ENCODE measurements at places on chromosomes 6 and 20.
A peak's percentile ranks its signal among the peaks of the same experiment; 100 is the strongest.

DNA sequence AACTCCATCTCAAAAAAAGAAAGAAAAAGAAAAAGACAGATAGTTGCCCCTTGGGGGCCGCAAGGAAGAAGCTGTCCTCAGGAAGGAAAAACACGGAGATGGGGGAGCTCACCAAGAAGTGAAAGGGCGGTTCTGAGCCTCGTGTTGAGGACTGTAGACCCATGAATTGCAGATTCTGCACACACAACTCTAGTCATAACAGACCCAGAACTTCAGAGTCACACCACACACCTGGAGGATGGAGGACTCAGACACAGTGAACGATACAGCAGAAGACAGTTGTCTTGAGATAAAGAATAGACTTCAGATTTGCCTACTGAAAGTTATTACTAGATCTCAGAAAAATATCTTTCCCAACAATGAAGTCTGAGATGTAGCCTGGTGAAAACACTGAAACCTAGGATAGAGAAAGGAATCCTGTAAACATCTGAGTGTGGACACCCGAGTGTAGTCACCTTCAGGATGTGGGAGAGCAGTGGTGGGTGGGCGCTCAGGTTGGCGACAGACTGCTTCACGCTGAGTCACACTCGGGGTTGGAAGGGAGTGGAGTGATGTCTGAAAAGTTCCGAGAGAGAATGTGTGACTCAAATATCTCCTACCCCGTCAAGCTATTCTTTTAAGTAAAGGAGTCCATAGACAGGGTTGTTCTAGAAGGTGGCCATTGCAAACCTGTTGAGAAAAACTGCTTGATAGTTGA, 88.1 kb downstream of the MAP3K4 start:
- DNase-seq, result no peak

- DNase-seq, result no peak
Measured at GRCh38 chr20:40648210-40649072, 40.6 kb downstream of the MAFB start.

DNA sequence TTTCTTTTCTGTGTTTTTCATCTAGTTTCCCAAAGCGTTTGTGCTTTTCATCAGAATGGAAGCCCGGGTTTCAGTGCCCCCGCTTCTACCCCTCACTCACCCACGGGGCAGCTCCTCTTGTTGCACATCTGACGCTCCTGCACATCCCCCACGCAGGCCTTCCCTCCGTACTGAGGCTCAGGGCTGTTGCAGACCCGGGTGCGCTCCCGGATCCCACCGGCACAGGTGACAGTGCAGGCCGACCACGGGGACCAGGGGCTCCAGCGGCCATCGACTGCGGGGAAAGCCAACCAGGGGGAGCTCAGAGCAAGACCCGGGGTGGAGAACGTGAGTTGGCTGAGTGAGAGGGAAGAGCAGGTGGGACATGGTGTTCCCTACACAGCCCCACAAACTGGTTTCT, 19.0 kb downstream of the THBS2 start:
- no peak for DNase-seq

GRCh38 chr6:166301611-166302529, 6.3 kb downstream of the PRR18 start:
- no peak for DNase-seq

GRCh38 chr6:136757150-136757549, 35.1 kb downstream of the MAP3K5 start:
- no peak for DNase-seq

- DNase-seq, result peak; percentile 26
Measured at GRCh38 chr6:119077643-119078375, 655 bp downstream of the FAM184A start.

DNA sequence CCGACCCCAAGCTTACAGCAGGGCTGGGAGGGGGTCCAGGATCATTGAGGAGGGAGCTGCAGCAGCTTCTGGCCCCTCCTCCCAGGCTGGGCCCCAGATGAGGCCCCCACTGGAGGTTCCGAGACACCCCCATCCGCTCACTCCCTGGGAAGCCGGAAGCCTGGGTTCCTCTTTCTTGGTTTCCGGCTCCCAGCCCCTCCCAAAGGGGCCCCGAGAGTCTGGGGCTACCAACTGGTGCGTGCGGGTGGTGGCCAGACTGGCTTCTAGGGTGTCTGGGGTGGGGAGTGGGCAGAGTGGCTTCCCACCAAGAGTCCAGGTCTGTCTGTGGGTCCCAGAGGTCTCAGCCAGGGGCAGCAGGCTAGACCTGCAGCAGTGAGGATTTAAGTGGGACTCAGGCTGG, 2.2 kb downstream of the RGS19 start:
- peak; percentile 75 for DNase-seq

DNA sequence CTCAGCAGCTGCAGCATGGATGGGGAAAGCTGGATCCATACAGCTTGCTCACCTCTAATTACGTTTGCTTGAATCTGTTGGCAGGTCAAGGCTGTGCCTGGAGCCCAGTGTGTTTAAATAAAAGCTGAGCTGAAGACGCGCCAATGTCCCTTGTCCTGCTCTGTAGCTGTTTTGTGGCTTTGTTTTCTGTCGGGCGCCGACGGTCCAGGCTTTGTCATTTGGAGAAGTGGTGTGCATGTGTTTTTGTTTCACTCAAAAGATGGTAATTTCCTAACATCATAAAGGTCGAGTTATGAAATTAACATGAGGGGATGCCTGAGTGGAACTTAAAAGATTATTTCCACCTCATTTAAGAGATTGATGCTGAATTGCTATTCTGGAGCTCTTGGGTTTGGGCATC, 107.6 kb downstream of the SLC24A3 start:
- no peak for DNase-seq

- DNase-seq, result no peak
Measured at GRCh38 chr6:89286516-89286915, 28.6 kb downstream of the GABRR2 start.

GRCh38 chr6:68008445-68008844, 626.6 kb upstream of the ADGRB3 start:
- DNase-seq, result peak; percentile 21

- DNase-seq, result peak; percentile 83
Measured at GRCh38 chr6:37102299-37103168, 67.4 kb upstream of the PIM1 start.

DNA sequence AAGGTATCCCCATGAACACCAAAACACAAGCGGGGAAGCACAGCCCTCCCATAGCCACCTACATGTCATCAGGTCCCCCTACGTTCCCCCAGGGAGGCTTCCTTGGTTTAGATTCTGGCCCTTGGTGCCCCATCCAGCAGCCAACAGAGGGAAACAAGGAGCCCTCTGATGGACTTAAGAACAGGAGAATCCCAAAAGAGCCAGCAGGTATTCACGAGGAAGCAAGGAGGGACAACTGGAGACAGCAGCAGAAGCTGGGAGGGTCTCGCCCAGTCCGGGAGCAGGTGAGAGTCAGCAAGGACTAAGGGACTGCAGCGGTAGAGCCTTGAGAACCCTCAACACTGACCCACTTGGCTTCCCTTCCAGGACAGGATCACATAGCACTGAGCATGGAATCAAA, 58.4 kb upstream of the TOP1 start:
- no peak for DNase-seq

DNA sequence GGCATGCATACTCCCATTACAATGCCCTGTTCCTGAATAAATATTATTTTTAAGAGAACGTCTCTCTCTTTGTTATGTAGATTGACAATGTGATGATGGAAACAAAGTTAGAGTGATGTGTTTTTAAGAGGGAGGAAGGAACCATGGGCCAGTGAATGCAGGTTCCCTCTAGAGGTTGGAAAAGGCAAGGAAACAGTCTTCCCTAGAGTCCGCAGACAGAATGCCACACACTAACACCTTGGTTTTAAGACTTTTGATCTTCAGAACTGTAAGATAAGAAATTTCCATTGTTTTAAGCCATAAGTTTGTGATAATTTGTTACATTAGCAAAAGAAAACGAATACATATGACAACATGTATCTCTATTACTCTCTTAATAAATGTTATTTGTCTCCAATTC, 4.7 kb upstream of the CENPW start:
- DNase-seq, result no peak

DNA sequence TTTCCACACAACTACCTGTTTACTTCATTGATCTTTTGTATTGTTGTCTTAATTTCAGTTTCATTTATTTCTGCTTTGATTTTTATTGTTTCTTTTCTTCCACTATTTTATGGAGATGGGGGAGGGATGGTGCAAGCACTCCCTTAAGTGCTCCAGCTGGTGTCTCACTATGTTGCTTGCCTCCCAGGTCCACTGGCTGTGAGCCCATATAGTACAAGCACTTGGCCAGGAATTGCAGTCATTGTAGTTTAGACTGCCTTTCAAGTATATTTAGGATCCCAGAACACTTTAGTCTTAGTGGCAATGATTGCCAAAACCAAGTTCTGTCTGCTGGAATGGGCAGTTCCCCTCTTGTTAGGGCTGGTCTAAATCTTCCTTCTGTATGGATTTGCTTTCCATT, 34.9 kb upstream of the MAN1A1 start:
- DNase-seq, result no peak

GRCh38 chr20:63442100-63442493, 30.4 kb downstream of the KCNQ2 start:
- DNase-seq, result peak; percentile 71

DNA sequence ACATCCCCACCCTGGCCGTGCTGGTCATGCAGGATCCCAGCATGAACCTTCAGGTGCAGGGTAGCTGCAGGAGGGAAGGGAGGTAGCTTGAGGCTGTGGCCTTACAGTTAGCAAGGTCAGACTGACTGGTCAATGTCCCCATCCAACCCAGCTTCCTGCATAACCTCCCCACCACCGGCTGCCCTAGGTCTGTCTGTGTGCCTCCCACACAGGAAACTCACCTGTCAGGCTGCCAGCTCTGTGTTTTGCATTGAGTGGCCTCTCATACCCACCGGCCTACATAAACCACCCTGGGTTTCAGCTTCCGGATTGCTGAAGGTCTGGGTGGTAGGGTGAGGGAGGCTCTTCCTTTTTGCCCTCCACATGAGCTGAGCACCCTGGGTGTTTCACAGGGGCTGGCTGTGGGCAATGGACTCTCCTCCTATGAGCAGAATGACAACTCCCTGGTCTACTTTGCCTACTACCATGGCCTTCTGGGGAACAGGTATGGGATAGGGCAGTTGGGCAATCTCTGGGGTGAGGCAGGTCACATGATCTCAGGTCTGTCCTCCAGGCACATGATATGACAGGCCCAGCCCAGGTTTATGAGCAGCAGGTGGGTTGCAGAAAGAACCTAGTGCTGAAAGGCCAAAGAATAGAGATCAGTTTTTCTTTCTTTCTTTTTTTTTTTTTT, 1.8 kb downstream of the CTSA start:
- DNase-seq, result no peak

DNA sequence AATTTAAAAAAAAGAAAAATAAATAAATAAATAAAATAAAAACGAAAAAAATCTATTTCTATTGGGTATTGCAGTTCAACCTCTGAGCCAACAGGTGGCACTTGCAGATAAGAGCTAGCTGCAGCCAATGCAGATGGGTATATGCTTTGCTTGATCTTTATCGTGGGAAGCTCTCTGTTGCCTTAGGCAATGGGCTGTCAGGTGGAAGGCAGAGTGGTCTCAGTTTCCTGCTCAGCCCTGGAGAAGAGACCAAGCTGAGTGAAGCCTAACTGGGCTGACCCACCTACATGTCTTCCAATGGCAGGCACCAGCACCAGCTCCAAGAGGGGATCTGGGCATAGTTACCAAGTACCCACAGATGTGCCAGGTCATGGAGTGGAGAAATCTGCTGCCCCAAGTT, 95.0 kb downstream of the AK9 start:
- peak; percentile 15 for DNase-seq

DNA sequence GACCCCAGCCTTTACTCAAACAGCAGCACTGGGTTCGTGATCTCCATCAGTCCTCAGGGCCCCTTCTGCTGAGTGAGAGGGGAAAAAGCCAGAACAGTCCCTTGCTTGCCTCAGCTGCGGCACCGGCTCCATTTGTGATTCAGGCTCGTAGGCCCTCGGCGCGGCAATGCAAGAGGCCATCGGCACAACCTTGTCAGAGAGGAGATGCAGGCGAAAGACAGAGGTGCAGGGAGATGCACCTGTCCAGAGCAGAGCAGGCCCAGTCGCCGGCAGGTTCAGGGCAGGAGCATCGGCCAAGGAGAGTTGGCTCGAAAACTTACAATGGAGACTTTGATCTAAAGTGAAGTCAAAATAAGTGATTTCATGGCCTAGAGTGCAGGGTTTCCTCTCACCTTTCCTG, 171.6 kb downstream of the SMOC2 start:
- DNase-seq, result no peak

All from GM06990 (cell line).